ENCODE measurements at places on chromosomes 12 and 14. TPM values are rescaled to one million over a fixed set of nuclear protein-coding genes. Genes with fewer than 3 reads are reported as not detected.

- H3K4me3 ChIP-seq: no peak overlapping the region
- no peak overlapping the region for H3K27ac ChIP-seq
- DNase-seq: no peak
- no peaks in the 10 kb centered on the region for H3K27me3 ChIP-seq
- no peaks in the 10 kb centered on the region for H3K4me1 ChIP-seq
Observed at GRCh38 chr12:103353913-103354312, 141.9 kb downstream of the C12orf42 start.

Gene PTPRQ
- not detected for total RNA-seq

GRCh38 chr14:22497671-22498093 is 91.3 kb downstream of the DAD1 start:
- H3K4me1 ChIP-seq: no peaks in the 10 kb centered on the region
- H3K27ac ChIP-seq: no peak overlapping the region
- no peaks in the 10 kb centered on the region for H3K36me3 ChIP-seq

Gene DEGS2
- total RNA-seq: 0.07 TPM

DNA sequence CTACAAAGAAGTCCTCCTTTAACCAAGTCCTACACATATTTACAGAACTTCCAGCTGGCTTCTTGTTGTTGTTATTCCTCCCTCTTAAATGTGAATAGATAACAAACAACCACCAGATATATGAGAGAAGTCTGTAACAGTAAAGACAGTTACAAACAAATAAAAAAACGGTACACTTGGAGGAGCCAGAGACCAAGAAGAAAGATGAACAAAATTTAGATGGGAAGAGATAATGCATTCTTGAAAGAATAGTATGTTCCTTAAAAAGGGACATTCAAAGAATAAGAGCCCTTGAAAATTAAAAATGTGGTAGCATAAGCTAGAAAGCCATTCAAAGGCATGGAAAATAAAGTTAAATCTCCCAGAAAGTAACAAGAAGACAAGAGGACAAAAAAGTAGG is 25.9 kb downstream of the SLCO1A2 start:
- H3K36me3 ChIP-seq: no peaks in the 10 kb centered on the region
- H3K27me3 ChIP-seq: peaks cover 56% of the 10 kb centered on the region
- no peak overlapping the region for H3K4me3 ChIP-seq
- H3K27ac ChIP-seq: no peak overlapping the region

DNA sequence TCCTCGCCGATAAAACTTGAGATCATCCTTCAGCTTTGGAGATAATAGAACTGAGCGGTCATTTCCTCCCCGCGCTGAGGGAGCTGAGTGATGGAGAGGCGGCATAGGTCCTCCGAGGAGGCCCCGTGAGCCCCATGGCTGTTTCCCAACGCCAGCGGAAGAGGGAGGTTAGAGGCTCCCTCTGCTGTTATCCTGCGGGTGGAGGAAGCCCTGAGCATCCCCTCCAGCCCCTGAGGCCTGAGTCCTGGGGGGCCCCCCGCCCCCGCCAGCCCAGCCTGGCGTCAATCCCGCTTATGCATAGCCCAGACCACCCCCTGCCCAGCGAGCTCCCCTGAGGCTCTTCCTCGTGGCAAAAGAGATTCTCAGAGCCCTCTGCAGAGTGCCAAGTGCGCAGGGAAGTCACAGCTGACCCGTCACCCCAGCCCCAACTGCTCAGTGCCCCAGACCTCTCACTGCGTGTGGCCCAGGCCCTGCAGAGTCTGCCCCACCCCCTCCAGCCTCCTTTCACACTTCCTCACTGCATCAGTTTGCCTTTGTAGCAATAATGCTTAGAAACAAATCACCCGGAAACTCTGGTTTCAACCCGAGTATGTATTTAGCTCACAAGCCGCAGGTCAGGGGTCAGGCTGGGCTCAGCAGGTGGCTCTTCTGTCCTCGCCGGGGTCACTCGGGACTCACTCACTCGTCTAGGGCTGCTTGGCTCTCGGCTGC is 44.7 kb upstream of the GALNT9 start:
- no peak for DNase-seq
- no peaks in the 10 kb centered on the region for H3K4me1 ChIP-seq
- H3K4me3 ChIP-seq: no peak overlapping the region
- no peaks in the 10 kb centered on the region for H3K36me3 ChIP-seq

GRCh38 chr12:124537525-124538193 is 29.8 kb downstream of the NCOR2 start:
- DNase-seq: no peak
- peaks cover 15% of the 10 kb centered on the region for H3K36me3 ChIP-seq
- H3K4me3 ChIP-seq: no peak overlapping the region
- H3K27me3 ChIP-seq: no peaks in the 10 kb centered on the region
- peaks cover 15% of the 10 kb centered on the region for H3K4me1 ChIP-seq

Gene ESPL1
- 12.1 TPM for total RNA-seq

DNA sequence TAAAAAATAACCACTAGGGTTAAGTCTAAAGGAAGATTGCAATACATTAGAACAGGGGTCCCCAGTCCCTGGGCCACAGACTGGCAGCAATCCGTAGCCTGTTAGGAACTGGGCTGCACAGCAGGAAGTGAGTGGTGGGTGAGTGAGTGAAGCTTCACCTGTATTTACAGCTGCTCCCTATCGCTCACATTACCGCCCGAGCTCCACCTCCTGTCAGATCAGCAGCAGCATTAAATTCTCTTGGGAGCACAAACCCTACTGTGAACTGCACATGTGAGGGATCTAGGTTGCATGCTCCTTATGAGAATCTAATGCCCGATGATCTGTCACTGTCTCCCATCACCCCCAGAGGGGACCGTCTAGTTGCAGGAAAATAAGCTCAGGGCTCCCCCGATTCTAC is 15.5 kb downstream of the ADGRD1 start:
- H3K27ac ChIP-seq: no peak overlapping the region
- no peak overlapping the region for H3K4me3 ChIP-seq
- peaks cover 6% of the 10 kb centered on the region for H3K36me3 ChIP-seq
- DNase-seq: no peak

Gene SLC25A47
- not detected for total RNA-seq

Gene SINHCAF
- total RNA-seq: 100 TPM

Gene KICS2
- total RNA-seq: 9.5 TPM

DNA sequence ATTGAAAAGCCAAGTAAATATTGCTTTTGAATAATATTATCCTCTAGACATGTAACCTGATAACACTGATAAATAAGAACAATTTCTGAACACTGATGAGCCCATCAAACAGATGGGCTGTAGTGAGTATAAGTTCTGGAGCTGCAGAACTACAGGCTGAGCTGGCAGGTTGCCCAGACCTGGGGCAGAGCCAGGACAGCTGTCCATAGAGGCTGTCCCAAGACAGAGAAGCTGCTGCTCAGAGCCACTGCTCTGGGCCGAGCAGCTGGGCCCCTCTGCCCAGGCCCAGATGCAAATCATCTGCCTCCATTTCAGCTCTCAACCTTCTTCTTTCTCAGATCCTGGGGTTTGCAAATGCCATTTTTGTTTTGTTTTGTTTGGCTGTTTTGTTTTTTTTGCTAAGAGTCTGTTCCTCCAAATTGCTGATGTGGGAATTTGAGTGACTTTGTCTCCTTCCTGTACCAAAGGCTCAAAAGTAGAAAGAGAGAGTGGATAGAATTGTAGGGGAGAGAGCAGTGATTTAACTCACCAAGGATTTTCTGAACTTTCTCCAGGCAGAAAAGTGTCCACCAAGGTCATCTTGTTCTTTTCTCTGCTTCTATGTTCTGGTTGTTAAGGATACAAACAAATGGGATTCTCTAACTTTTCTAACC is 4.0 kb upstream of the TESPA1 start:
- H3K27ac ChIP-seq: no peak overlapping the region
- peaks cover 5% of the 10 kb centered on the region for H3K4me1 ChIP-seq

DNA sequence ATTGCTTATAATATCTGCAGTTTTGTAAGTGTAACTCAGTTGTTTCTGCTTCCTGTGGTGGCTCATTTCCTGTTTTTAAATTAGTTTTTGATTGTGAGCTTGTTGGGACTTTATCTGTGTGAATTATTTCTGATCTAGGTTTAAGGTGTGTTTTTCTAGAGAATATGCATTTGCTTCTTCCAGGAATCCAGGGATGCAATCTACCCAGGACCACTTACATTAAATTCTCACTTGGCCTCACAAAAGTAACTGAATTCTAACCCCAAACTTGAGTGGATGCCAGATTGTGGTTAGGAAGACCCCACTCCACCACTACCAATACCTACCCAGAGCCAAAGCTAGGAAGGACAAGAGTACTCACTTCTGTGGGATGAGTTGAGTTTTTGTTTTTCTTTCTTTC is 11.9 kb downstream of the STYX start:
- no peak overlapping the region for H3K27ac ChIP-seq
- peaks cover 22% of the 10 kb centered on the region for H3K36me3 ChIP-seq
- H3K27me3 ChIP-seq: no peaks in the 10 kb centered on the region

DNA sequence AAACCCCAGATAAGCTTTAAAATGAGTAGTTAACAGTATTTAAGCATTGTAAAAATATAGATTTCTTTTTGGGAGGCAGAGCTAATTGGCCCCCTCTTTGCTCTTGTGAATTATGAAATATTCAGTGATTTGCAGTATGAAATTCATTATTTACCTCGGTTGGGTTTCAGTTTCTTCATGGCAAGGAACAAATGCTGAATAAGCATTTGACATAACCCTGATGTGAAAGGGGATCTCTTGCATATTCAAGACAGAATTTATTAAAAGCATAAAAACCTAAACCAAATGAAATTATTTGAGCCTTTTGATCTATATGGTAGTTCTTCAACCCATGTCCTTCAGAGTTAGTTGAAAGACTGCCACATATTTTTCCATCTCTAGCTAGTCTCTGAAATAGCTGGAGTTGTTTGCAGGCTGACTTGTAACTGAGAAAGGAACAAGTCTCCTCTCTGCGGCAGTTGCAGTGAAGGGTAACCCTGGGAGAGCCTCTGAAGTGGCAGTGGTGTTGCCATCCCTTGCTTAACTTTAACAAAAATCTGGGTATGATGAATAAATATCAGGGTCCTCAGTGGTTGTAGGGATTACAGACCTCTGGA is 690 bp downstream of the AKAP6 start:
- H3K4me1 ChIP-seq: no peaks in the 10 kb centered on the region
- H3K4me3 ChIP-seq: no peak overlapping the region
- H3K27me3 ChIP-seq: no peaks in the 10 kb centered on the region
- no peak for DNase-seq
- H3K36me3 ChIP-seq: no peaks in the 10 kb centered on the region

DNA sequence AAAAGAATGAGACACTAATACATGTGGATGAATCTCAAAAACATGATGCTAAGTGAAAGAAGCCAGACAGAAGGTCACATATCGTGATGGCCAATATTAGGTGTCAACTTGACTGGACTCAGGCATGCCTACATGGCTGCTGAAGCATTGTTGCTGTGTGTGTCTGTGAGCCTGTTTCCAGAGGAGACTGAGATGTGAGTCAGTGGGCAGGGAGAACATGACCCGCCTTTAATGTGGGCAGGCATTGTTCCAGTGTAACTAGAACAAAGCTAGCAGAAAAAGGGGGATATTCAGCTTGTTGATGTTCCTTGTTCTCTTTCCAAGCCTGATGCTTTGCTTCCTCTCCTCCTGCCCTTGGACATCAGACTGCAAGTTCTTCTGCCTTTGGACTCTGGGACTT is 47.6 kb downstream of the DCAF5 start:
- H3K27ac ChIP-seq: peak overlapping the region; percentile 35
- H3K4me1 ChIP-seq: peaks cover 12% of the 10 kb centered on the region
- peak; percentile 36 for DNase-seq
- H3K27me3 ChIP-seq: no peaks in the 10 kb centered on the region
- H3K36me3 ChIP-seq: peaks cover 29% of the 10 kb centered on the region

Data from MCF 10A (cell line).